Activated CD8-positive, alpha-beta T cell treated with anti-CD3 and anti-CD28 coated beads for 36 hours (primary cell): ENCODE measurements at places on chromosomes 1 and 21.

GRCh38 chr1:162326559-162326958 lies 50.1 kb downstream of the SPATA46 start:
- H3K4me1 ChIP-seq: no peaks in the 10 kb centered on the region
- no peak overlapping the region for H3K4me3 ChIP-seq
- DNase-seq: no peak
- no peak overlapping the region for H3K27ac ChIP-seq
- no peaks in the 10 kb centered on the region for H3K36me3 ChIP-seq
- H3K27me3 ChIP-seq: no peaks in the 10 kb centered on the region

- no peak overlapping the region for H3K27ac ChIP-seq
- H3K4me3 ChIP-seq: no peak overlapping the region
- DNase-seq: no peak
- no peaks in the 10 kb centered on the region for H3K27me3 ChIP-seq
- peaks cover 6% of the 10 kb centered on the region for H3K4me1 ChIP-seq
- H3K36me3 ChIP-seq: no peaks in the 10 kb centered on the region
Measured at GRCh38 chr1:23872421-23872820, 4.3 kb upstream of the FUCA1 start.

DNA sequence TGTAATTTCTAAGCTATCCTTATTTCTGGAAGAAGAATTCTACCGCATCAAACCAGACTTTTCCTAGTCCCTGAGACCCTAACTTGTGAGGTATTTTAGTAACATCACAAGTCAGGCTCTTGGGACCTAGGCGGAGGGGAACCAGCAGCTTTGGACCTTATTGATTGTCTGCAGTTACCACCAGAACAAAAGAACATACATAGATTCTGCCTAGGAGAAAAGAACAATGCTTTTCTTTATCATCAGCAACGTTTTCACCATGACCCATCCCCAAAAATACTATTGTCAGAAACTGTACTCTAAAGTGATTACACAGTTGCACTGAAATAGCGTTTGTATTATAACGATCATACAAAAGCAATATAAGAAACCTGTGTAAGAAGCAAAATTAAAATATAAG lies 860.4 kb downstream of the USP25 start:
- H3K27me3 ChIP-seq: no peaks in the 10 kb centered on the region
- H3K4me3 ChIP-seq: no peak overlapping the region
- no peak for DNase-seq
- H3K4me1 ChIP-seq: no peaks in the 10 kb centered on the region
- no peak overlapping the region for H3K27ac ChIP-seq

DNA sequence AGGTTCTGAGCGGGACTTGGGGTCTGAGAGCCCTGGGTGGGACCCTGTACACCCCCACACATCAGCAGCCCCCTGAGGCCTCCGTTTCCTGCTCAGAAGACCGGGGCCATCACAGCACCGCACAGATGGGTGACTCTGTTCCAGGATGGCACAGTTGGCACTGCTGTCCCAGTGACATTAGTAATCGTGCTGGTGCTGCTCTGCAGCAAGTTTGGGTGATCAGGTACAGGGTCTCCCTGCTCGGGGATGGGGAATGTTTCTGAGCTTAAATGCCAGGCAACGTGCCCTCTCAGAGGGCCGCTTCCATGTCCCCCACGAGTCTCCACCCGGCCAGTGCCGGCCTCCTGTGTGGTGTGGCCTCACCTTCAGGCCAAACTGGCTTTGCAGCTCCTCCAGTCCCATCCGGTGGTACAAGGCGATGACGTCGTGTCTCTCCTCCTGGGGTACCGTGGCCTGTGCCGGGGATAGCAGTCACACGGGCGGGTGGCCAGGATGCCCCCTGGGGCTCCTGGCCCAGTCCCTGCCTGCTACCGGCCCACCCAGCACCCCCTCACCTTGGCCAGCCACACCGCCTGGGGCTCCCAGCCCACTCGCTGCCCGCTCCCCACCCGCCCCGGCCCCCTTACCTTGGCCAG lies 17.1 kb downstream of the PRXL2B start:
- DNase-seq: no peak
- no peaks in the 10 kb centered on the region for H3K4me1 ChIP-seq
- no peak overlapping the region for H3K4me3 ChIP-seq
- no peak overlapping the region for H3K27ac ChIP-seq
- no peaks in the 10 kb centered on the region for H3K27me3 ChIP-seq

GRCh38 chr1:152001631-152002584 lies 8.2 kb upstream of the S100A10 start:
- no peak overlapping the region for H3K4me3 ChIP-seq
- H3K27me3 ChIP-seq: peaks cover 11% of the 10 kb centered on the region
- H3K4me1 ChIP-seq: peaks cover 7% of the 10 kb centered on the region
- peak; percentile 88 for DNase-seq
- H3K27ac ChIP-seq: no peak overlapping the region
